ENCODE measurements at places on chromosomes 1 and 21.

DNA sequence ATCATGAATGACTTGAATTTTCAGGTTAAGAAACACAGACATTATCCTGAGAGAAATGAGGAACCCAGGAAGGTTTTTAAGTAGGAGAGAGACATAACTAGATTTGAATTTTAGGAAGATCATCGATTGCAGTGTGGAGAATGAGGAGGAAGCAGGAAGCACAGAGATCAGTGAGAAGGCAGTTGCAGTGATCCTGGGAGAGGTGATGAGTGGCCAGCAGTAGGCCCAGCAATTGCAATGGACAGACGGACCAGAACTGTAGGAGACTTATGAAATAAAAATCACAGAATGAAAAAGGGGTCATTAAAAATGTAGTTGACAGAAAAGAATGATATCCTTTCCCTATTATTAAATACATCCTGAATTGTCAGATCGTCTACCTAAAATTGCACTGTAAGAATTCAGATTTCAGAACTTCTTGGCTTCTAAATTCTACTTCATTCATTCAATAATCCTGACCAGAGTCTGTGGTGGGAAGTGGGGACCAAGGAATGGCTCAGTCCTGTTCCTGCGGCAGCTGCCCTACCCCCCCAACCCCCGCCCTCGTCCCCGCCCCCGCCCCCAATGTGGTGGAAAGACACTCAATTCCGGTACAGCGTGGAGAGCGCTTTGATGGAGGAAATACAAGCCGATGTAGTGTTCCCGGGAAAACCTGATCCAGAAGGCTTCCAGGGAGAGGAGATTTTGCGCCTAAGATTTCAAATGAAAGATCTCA lies 35.1 kb downstream of the SLC2A1 start:
- no peak for DNase-seq

DNA sequence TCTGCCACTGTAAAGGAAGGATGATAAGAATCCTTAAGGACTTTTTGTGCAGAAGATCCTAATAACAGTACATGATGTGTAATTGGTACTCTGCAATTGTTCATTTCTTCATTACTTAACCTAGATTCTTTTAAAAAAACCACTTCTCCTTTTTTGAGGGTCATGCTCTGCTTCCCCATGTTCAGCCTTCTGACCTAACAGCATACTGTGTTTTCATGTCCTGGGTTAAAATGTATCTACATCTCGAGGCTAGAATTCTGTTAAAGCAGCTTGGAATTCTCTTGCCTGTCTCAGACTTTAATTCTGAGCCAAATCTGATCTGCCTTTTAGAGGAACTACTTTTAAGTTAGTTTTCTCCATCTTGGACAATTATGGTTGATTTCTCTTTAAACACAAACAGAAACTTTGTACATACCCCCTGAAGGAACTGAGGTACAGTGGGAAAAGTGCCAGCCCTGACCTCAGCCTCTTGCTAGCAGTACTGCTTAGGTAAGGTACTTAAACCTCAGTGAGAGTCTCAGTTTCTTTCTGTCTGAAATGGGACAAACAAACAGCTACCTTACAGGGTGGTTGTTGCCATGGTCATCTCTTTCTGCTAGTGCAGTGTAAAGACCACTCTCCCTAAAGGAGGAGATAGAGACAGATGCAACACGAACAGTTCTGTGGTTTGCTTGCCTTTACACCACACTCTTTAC lies 103.2 kb upstream of the DYNLT5 start:
- no peak for DNase-seq

GRCh38 chr1:227994632-227995300 lies 12.0 kb upstream of the WNT3A start:
- no peak for DNase-seq

- DNase-seq, result no peak
These were observed 31.4 kb upstream of the KIRREL1 start for GRCh38 chr1:157961805-157962762.

DNA sequence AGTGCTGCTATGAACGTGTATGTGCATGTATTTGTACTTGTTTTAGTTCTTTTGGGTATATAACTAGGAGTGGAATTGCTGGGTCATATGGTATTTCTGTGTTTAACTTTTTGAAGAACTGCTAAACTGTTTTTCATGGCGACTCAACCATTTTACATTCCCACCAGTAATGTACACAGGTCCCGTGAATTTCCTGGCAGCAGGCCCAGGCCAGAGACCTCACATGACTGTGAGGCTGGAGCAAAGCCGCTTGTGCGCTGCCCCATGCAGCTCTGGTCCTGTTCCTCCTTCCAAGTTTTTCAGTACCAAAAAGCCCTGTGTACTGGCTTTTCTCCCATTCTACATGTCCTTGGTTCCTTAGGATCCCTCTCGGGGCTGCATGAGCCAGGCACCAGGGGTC lies 29.6 kb downstream of the ACOT11 start:
- no peak for DNase-seq

DNA sequence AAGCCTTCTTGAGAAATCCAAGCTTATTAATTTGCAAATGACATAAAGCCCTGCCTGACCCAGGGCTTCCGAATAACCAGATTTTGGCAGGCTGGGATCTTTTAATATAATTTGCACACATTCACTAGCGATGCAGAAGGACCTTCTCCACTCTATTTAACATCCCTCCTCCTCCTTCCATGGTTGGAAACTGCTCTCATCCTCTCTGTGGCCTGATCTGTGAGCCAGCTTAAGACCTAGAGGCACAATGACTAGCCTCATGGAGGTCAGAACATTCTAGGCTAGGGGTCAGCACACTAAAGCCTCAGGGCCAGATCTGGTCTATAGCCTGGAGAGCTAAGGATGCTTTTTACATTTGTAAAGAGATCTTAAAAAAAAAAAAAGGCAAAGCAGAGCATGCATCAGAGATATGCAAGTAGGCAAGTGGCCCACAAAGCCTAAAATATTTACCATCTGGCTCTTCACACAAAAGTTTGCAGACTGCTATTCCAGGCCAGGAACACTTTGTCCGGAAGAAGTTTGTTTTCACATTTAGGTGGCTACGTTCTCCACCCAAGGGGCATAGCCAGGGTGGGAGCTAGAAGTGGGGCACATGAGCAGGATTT lies 138.2 kb upstream of the HMGB4 start:
- DNase-seq, result no peak

DNA sequence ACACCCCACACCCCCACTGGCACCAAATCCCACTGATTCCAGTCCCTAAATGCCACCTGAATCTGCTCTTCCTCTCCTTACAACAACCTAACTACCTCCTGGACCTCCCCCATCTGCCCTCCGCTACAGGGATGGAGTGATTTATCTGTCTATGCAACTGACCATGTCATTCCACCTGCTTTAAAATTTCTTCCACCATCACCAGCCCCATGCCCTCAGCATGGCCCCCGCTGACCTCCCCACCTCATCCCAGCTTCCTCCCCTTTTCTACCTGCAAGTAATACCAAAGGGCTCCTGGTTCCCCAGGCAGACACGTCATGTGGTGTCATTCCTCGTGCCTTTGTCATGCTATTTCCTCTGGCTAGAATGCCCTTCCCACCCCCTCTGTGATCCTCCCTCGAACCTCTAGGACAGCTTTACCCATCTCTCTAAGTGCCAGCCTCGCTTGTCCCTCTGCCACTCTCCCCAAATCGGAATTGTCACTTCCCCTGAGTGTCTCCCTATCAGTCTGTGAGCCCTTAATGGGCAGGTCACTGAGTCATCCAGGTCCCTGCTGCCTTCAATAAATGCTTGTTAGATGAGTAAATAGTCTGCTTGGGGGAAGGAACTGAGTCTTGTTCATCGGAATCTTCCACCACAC lies 3.7 kb downstream of the GJB4 start:
- DNase-seq, result no peak

DNA sequence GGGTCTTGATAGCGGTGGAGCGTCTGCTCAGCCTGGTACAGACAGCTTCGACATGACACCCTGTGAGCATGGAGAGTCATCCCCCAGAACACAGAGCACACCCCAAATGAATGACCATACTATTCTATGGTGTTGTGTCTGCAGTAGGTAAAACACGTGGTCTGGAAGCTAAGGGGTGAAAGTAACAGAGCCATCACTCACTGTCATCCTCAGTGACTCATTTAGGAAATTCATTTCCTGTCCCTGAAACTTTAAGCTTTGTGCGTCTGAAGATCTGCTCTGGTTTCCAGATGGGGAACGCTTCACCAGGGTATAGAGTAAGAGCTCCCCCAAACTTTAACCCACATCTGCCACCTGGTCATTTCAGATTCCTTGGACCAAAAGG lies 94.8 kb upstream of the DISP3 start:
- DNase-seq, result no peak

- DNase-seq, result peak; percentile 49
These were observed 19.7 kb upstream of the ALDH9A1 start for GRCh38 chr1:165717918-165718515.

- DNase-seq, result no peak
These were observed 27.5 kb upstream of the STMN1 start for GRCh38 chr1:25933479-25934365.

DNA sequence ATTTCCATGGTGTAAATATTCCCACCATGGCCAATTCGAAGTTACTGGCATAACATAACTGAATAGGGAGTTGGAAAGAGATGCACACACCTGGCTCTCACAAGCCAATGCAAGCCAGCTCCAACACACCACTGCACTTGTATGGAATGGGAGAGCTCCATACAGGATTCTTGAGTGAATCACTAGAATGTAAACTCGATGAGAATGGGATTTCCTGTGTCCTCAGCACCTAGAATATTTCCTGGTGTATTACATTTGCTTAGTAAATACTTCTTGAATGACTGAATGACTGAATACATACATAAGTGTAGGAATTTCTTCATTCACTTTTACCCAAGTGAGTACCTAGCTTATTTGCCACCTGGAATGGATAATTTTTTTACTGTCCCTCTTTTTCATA lies 16.2 kb upstream of the PPIE start:
- DNase-seq, result no peak

DNA sequence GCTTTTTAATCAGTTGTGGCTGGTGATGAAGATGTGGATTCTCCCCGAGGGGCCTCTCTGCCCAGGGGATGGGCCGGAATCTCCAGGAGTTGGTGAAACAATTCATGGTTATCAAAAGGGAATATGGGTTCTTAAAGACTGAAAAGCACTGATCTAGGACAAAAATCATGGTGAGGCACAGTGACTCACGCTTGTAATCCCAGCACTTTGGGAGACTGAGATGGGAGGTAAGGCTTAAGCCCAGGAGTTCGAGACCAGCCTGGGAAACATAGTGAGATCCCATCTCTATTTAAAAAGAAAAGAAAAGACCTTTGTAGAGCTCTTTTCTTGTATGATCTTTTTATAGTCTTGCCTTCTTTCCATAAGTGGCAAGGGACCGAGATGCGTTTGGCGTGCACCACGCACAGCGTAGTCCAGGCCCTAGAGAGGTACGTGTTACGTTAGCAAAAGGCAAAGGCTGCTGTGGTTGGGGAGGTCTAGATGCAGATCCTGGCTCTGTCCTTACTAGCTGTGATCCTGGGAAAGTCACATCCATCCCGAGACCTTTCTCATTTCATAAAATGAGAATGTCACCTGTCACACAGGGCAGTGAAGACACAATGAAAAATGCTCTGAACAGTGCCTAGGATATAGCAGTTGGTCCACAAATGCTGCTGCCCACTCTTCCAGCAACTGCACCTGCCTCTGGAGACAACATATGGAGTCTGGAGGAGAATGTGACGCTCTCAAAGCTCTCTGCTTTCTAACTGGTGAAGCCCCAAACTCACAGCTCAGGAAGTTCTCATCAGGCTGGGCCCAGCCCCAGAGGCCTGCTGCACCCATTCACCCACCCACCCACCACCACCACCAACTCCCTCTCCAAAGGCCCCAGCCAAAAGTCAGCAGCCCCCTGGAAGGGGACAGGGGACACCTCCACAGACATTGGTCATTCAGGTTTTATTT lies 54.8 kb downstream of the KIF21B start:
- no peak for DNase-seq

- no peak for DNase-seq
These were observed 13.9 kb downstream of the IL6R start for GRCh38 chr1:154418923-154419619.

- DNase-seq, result peak; percentile 46
These were observed 256.8 kb downstream of the DISC1 start for GRCh38 chr1:231883382-231883781.

- no peak for DNase-seq
These were observed 63.5 kb downstream of the DNTTIP2 start for GRCh38 chr1:93815366-93816110.

DNA sequence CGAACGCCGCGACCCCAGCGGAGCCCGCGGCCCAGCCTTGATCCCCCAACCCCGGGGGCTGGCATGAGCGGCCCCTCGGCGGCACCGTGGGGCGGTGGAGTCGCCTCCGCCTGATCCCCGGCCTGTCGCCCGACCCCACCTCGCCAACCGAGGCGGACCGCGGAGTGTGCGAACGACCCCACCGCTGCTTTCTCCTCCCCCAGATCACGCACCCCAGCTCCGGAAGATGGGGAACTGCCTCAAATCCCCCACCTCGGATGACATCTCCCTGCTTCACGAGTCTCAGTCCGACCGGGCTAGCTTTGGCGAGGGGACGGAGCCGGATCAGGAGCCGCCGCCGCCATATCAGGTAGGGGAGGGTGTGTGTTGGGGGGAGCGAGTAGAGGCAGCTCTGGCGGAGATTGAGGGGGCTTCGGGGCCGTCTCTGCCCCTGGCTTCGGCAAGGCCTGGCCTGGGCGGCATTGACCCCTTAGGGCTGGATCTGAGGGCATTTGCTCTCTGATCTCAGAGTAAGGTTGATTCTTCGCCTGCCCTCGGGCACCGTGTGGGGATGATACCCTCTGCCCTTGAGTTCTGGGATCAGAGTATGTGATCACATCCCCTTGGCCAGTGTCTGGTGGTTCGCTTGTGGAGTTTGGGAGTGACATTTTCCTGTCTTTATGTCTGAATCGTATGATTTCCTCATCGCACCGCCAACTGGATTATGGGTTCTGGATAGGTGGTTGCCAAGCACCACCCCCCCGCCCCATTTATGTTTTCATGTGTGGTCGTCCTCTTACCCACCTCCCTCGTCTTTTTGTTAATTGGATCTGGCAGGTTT lies 668 bp downstream of the RNF11 start:
- DNase-seq, result peak; percentile 34

DNA sequence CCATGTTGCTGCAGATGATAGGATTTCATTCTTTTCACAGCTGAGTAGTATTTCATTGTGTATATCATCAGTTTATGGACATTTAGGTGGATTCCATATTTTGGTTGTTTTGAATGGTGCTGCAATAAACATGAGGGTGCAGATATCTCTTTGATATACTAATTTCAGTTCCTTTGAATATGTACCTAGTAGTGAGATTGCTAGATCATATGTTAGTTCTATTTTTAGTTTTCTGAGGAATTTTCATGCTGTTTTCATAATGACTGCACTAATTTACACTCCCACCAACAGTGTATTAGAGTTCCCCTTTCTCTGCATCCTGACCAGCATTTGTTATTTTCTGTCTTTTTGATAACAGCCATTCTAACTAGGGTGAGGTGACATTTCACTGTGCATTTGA lies 82.1 kb downstream of the BRINP2 start:
- DNase-seq, result no peak

GRCh38 chr1:59570524-59570923 lies 244.2 kb upstream of the HOOK1 start:
- DNase-seq, result no peak
